SK-N-MC (cell line): ENCODE measurements at places on chromosomes 4 and X.

DNA sequence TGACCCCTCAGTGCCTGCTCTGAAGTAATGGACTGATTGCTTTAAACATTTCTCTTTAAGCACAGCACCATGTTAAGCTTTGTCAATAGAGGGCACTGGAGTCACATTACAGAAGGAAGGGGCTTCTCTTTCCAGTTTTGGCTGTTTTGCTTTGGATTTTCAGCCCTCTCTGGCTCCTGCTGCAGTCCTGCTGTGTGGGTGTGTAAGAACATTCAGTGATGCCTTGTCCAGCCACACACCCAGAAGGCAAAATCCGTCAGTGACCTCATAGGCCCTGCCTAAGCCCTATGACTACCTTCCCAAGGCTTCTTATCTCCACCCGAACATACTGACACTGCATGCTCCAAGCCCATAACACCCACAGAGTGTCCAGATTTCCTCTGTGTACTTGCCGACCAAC, 215.3 kb upstream of the CTSO start:
- DNase-seq, result peak; percentile 53

- no peak for DNase-seq
Observed at GRCh38 chr4:31169846-31170245, 449.7 kb downstream of the PCDH7 start.

- peak; percentile 47 for DNase-seq
Observed at GRCh38 chr4:105061731-105062130, 84.9 kb upstream of the TET2 start.

DNA sequence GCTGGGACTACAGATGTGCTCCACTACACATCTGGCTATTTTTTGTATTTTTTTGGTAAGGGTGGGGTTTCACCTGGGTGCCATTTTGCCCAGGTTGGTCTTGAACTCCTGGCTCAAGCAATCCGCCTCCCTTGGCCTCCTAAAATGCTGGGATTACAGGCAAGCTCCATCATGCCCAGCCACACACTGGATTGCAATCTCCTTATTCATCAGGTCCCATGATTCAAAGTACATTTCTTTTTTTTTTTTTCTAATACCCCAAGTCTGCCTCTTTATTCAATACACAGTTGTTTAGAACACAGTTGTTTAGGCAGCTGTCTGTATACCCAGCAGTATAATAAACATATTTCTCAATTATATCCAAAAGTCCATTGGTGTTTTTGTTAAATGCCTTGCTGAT, 130.3 kb upstream of the ARSJ start:
- no peak for DNase-seq

DNA sequence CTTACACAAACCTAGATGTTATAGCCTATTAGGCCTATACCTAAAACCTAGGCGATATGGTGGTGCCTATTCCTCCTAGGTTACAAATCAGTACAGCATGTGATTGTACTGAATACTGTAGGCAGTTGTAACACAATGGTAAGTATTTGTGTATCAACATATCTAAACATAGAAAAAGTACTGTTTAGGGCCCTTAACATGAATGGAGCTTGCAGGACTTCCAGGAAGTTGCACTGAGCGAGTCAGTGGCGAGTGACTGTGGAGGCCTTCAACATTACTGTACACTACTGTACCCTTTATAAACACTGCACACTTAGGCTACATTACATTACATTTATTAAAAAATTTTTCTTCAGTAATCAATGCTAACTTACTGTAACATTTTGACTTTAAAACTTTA, 37.8 kb downstream of the WWC2 start:
- no peak for DNase-seq

- peak; percentile 32 for DNase-seq
Observed at GRCh38 chr4:139511320-139511719, 44.7 kb downstream of the SETD7 start.

DNA sequence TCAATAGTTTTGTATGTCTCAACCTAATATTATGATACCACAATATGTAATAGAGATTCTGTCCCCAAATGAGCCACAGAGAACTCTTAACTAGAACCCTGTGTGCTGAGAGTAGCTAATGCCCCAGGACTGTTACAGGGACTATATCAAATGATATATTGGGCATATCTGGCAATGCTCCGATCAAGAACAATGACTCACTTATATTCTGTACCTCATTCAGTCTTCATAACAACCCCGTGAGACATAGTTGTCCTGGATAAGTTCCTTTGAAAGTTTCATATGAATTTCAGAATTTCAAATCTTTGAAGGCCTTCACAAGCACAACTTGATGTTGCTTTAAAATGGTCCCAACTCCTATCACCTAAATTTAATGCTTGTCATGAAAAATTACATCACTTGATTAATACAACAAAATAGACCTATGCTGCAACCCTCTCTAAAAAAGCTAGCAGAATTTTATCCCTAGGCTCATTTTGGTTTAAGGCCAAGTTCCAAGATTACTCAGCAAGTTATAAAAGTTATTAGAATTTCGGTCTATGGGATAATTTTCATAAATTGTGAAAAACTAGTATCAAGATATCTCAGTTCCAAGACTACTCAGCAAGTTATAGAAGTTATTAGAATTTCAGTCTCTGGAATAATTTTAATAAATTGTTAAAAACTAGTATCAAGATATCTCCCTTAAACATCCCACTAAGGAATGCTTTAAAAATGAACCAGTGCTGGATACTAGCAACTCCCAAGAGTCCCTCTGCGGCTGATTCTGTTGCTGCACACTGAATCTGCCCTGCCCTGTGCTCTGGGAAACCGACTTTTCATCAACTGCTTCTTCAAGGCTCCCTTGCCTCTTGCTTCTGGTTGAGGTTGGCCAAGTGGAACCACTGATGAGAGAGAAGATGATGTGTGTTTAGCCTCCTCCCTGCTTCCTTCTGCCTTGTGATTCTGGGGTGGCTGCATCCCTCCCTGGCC, 6.0 kb upstream of the ANXA3 start:
- DNase-seq, result no peak

DNA sequence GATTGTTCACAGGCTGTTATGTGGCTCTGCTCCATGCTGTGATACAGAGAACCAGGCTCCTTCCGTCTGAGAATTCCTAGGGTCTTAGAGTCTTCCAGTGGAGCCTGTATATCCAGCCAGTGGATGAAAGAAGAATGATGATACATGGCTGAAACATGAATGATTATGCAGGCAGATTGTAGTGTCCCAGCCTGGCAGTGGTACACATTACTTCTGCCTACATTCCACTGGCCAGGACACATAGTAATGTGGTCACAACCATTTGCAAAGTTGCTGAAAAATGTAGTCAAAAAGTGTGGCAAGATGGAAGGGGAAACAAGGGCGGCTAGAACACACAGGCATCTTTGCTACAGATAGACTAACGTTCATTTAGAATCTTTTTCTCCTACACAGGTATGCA, 4.5 kb upstream of the GBA3 start:
- no peak for DNase-seq

GRCh38 chr4:67725981-67726380, 25.0 kb upstream of the UBA6 start:
- DNase-seq, result no peak

DNA sequence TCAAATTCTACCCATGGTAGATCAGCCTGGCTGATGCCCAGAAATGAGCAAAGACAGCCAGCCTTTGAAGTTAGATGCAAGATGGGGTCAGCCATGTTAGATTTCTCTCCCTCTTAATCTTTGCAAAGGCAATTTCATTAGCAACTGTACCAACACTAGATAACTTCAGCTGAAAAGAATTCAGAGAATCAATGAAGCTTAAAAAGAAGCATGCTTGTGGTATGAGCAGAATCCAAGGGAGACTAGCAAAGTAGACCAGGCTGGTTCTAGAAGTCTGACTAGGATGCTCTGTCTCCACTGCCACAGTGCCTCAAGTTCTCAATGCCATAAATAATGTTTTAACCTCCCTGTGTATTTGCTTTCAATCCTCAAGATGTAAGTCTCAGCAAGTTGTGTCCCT, 247.3 kb downstream of the SLC7A11 start:
- DNase-seq, result no peak

- no peak for DNase-seq
Observed at GRCh38 chr4:183256756-183257385, 63.2 kb downstream of the CLDN22 start.

DNA sequence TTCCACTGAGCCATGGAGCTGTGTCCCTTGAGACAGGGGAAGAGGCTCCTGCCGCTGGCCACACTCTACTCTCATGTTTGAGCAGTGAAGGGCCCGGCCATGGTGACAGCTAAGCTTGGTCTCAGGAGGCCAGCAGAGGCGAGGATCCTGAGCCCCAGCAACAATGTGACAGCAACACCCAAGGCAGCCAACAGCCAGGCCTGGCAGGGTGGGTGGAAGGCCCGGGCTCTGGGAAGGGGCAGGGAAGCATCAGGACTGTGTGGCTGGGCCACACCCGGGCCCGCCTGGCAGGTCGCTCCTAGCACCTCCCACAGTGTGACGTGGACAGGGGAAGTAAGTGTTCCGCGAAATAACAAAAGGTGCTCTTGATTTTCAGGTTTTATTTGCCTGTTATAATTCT, 24.8 kb downstream of the L1CAM start:
- no peak for DNase-seq

DNA sequence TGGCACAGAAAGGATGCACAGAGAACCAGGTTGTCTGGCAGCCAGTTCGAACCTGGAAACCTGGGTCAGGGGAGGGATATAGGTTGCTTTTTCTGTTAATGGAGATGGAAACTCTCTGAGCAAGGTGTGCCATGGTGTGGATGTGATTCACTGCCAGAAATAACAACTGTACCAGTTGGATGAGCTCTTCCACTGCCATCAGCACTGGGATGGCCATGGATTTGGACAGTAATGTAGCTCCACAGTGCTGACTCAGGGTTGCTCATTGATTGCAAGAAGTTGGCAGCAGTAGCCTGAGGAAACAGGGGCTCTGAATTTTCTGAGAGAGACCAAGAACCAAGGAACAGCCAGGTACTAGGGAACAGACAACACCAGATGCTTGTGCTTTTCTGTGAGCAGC, 33.8 kb downstream of the PNMA5 start:
- no peak for DNase-seq

- no peak for DNase-seq
Observed at GRCh38 chr4:120399826-120400225, 333.2 kb upstream of the MAD2L1 start.

DNA sequence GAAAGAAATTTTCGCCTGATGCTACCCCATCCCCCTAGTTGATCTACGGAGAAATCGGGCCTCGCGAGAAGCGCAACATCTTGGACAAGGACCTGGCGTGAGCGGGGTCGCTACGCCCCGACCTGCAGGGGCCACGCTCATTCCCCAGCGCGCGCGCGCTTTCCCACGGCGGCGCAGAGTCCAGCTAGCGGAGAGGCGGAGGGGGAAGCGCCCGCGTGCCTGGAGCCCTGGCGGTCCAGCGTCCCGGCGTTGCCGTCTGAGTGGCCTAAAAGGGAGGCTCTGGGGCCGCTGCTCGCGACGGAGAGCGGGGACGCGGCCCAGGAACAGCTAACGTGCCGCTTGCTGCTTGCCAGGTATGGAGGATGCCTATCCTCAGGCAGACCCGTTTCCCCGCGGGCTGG, 6.0 kb upstream of the SOX3 start:
- DNase-seq, result no peak
